IMR-90 (cell line): ENCODE measurements at places on chromosomes 7 and 10. TPM values are rescaled to one million over a fixed set of nuclear protein-coding genes. Genes with fewer than 3 reads are reported as not detected.

DNA sequence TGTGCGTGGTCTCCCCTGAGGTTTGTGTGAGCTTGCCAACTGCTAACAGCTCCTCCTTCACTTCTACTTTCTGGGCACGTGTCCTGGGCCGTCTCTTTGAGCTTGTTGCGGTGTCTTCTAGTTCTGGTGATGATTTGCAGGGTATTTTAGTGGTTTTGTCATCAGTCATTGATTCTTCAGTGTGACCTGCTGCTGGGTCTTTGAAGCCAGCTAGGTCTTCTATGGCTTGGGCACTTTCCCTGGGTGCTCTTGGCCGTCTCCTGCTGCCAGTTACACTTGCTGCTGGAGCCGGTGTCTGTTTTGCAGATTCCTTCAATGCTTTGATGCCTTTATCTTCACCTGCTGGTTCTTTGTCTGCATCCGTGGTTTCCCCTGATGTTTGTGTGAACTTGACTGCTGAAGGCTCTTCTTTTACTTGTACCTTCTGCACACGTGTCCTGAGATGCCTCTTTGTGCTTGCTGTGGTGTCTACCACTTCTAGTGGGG is 23.0 kb downstream of the MKI67 start:
- DNase-seq, result no peak

- no peak for DNase-seq
Observed at GRCh38 chr7:115680921-115681320, 349.6 kb downstream of the TFEC start.

MGAM2 gene
- total RNA-seq, result not detected in 2 replicates

AMZ1 gene
- 0.54 and 0.83 TPM in 2 replicates for total RNA-seq

MAPK8 gene
- 54.7 and 67.2 TPM in 2 replicates for total RNA-seq
